ENCODE measurements at places on chromosomes 11 and 22. TPM values are rescaled to one million over a fixed set of nuclear protein-coding genes. Genes with fewer than 3 reads are reported as not detected.

Gene SAA4
- not detected for total RNA-seq

Gene CHRM1
- total RNA-seq: 4.0 TPM

DNA sequence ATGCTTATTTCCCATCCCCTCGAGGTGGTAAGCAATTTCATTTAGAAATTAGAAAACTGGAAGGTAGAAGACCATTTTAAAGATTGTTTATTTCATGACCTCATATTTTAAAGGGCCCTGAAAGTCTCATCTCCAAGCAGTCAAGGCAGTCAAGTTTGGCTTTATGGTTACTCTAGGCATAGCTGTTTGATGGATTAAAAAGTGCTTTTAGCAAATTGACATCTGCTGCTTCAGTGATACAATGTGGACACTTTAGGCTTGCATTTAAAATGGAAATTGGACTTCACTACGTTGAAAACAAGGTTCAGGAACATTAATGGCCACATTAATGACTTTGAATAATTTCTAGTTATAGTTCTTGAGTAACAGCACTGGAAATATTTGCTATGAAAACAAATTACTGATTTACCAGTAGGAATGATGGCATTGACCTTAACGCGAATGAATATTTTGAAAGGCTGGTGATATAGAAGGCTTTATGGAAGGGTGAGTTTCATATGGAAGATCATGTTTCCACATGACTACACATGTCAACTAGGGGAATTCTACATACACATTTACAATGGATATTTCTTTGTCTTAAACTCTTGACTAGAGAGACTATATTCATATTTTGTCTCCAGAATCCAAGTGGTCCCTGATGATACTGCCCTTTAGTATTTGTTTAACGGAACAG lies 873.5 kb downstream of the JRKL start:
- no peak overlapping the region for H3K27ac ChIP-seq
- no peak for DNase-seq
- no peaks in the 10 kb centered on the region for H3K27me3 ChIP-seq
- H3K4me3 ChIP-seq: no peak overlapping the region
- no peaks in the 10 kb centered on the region for H3K4me1 ChIP-seq

DNA sequence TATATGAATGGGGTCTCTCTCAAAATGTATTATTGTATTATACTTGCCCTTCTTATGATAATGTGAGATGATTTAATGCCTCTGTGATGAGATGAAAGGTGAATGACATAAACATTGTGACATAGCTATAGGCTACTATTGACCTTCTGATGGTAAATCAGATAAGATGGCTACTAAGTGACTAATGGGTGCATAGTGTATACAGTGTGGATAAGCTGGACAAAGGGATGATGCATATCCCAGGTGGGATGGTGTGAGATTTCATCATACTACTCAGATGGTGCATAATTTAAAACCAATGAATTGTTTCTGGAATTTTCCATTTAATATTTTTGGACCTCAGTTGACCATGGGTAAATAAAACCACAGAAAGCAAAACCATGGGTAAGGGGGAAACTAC lies 243.5 kb downstream of the SBF2 start:
- H3K27me3 ChIP-seq: no peaks in the 10 kb centered on the region
- no peaks in the 10 kb centered on the region for H3K36me3 ChIP-seq
- H3K27ac ChIP-seq: no peak overlapping the region
- H3K4me3 ChIP-seq: no peak overlapping the region
- H3K4me1 ChIP-seq: no peaks in the 10 kb centered on the region
- DNase-seq: no peak

DNA sequence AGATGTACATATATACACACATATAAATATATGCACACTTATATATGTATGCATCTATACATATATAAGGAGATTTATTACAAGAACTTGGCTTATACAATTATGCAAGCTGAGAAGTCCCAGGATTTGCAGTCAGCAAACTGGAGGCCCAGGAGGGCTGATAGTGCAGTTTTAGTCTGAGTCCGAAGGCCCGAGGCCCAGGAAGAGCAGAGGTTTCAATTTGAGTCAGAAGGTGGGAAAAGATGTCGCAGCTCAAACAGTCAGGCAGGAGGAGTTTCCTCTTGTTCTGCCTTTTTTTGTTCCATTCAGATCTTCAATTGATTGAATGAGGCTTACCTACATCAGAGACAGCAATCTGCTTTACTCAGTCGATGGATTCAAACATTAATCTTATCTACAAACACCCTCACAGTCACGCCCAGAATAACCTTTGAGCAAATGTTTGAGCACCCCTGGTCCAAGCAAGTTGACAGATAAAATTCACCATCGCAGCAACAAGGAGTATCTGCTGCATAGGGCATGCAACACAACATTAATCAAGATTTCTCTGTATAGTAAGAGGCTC lies 4.0 kb upstream of the SGSM1 start:
- H3K36me3 ChIP-seq: no peaks in the 10 kb centered on the region
- no peak overlapping the region for H3K27ac ChIP-seq
- H3K27me3 ChIP-seq: no peaks in the 10 kb centered on the region
- DNase-seq: no peak

DNA sequence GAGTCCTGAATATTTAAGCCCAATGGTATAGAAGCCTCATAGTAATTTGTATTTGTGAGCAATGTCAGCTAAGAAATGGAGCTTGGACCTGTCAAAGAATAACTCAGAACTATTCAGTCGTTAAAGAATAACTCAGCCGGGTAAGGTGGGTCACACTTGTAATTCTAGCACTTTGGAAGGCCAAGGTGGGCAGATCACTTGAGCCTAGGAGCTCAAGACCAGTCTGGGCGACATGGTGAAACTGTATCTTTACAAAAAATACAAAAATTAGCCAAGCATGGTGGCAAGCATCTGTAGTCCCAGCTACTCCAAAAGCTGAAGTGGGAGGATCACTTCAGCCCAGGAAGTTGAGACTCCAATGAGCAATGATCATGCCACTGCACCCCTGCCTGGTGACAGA lies 1526.5 kb downstream of the LRRC4C start:
- H3K36me3 ChIP-seq: no peaks in the 10 kb centered on the region
- no peak for DNase-seq
- H3K27ac ChIP-seq: no peak overlapping the region
- no peaks in the 10 kb centered on the region for H3K27me3 ChIP-seq

DNA sequence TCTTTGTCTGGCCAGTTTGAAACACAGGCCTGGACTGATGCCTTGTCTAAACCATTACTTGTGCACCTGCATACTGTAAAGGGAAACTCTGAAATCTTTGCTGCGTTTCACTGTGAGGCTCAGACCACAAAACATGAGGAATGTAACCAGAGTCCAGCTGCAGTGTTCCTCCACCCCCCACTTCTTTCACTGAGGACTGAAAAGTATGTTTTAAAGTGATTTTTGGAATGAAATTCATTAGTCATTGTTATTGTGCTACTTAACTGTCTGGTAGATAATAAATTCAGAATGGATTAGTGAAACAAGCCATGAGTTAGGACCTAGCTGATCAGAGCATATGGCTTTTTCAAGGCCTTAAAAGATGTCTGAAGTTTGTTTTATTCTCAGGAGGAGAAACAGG lies 181.2 kb downstream of the WNT11 start:
- no peak overlapping the region for H3K27ac ChIP-seq
- no peaks in the 10 kb centered on the region for H3K27me3 ChIP-seq
- no peak for DNase-seq
- H3K4me3 ChIP-seq: no peak overlapping the region
- H3K4me1 ChIP-seq: peaks cover 7% of the 10 kb centered on the region

DNA sequence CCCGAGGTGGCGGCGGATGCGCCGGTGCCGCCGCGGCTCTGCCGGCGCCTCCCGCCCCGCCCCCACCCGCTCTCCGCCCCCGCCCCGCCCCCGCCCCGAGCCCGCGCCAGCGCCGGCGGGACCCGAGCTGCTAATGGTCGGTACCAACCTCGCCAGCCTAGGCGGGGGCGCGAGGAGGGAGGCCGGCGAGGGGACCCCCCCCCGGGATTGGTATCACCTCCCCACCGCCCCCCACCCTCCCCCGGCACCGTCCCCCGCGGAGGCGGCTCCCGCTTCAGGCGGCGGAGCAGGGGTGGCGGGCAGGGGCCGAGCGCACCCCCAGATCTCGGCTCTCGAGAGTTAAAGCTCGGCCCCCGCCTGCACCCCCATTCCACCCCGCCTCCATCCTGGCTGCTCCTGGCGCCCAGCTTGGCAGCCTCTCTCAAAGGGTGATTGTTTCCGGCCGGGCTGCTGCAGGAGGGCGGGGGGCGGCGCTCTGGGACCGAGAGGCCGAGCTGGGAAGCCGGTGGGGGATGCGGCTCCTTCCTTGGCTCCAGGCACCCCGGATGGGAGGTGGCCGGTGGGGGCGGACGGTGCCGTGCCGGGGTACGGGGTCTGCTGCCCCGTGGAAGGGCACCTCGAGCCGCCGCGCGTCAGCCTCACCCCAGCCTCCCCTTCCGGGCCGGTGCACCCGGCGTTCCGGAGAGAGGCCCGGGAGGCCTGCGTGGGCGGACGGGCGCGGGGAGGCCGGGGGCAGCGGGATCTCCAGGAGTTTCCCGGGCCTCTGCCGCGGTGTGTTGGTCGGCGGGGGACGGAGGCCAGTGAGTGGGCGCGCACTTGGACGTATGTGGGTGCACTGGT lies at the start of gene B3GAT1:
Gene B3GAT1 (minus strand): TSS at position 40 of the 840 bp plus-strand sequence. CDS start 24,583 bp downstream, outside the sequence.
- no peaks in the 10 kb centered on the region for H3K36me3 ChIP-seq
- peaks cover 17% of the 10 kb centered on the region for H3K4me1 ChIP-seq

DNA sequence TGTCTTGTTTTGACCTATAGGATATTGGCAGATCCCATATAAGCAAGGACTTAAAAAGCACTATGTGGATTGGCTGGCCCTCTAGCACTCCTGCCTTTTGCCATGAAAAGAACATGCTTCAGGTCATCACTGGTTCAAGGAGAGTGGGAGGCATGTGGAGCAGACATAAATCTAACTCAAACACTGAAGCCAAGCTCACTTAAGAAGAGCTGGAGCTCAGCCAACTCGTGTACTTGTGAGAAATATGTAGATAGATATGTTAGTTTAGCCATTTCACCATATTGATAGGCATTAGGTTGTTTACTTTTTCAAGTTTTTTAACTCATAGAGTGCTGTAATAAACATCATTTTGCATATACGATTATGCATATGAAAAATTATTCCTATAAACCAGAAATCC lies 19.9 kb upstream of the BBOX1 start:
- H3K4me3 ChIP-seq: no peak overlapping the region
- H3K27ac ChIP-seq: no peak overlapping the region
- no peak for DNase-seq
- no peaks in the 10 kb centered on the region for H3K36me3 ChIP-seq

All from suprapubic skin (tissue), 4 donors.